ENCODE measurements at places on chromosomes 4 and X.
A peak's percentile ranks its signal among the peaks of the same experiment; 100 is the strongest.

GRCh38 chr4:150161109-150161508 is 82.9 kb downstream of the DCLK2 start:
- no peak for DNase-seq

DNA sequence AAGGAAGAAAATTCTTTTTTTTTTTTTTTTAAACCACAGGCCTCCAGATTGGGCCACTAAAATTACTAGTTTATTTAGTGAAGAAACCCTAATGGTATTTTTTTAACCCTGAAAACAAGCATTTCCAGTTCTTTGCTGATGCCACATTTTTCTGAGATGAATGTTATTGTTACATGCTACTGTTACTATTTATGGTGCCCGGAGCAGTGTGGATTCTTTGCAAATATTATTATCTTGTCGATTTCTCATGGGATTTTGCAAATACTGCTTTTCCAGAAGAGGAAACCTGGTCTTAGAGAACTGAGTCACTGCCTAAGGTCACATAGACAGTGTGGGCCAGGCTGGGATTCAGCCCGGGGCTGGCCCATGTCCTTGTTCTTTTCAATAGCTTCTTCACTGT is 8.7 kb upstream of the ALAS2 start:
- DNase-seq: no peak

DNA sequence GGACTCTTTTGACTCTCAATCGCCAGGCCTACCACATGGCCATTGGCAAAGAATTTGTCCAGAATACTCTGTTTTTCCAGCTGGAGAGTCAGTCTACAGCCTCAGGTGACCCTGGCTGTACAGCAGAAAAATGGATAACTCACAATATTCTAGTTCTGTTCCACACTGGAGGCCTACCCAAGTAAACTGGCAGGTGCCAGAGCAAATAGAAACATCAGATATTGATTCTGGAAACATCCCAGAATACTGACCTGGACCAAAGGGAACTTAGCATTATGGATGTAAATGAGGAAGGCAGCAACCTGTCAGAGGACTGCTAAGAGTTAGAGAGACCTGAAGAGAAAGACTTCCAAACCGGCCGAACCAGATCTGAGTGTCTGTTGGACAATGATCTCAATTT is 147.9 kb upstream of the SMAD1 start:
- peak; percentile 21 for DNase-seq

- no peak for DNase-seq
These were observed 119.5 kb upstream of the AFF2 start for GRCh38 chrX:148380650-148381561.

DNA sequence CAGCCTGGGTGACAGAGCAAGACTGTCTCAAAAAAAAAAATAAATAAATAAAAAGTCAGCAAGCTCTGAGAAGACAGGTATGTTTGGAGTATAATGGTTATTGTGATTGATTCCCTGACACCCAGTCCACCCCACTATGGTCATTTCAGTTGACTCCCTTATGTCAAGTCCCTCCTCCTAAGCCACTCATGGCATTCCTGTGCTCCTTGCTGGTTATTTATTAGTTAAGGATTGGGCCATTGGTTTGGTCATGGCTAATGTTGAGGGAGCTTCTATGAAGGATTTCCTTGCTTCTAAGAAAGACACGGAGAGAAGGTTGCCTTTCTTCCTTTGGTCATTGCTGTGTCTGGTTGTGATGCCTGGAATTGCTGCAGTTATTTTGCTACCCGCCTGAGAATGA is 140.1 kb downstream of the UCHL1 start:
- DNase-seq: no peak

- no peak for DNase-seq
These were observed 53.6 kb downstream of the HHIP start for GRCh38 chr4:144699565-144699964.

- DNase-seq: no peak
These were observed 24.1 kb downstream of the HPRT1 start for GRCh38 chrX:134484039-134484438.

- no peak for DNase-seq
These were observed 10.7 kb upstream of the BRS3 start for GRCh38 chrX:136477026-136477425.

DNA sequence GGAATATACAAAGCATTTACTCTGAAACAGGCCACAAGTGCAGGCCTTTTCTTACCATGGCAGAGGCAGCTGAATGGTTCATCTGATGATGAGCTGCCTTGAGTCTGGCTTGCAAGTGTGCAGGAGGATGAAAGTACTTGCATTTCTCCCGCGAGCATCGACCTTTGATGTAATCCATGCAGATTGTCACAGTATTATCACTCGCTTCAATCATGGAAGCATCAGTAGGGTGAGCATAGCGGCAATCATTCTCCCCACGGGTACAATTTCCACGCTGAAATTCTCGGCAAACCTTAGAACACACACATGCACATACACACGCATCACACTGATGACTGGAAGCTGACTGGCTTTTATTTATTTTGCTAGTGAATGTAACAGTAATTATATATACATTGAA is 98.0 kb downstream of the MBNL3 start:
- DNase-seq: no peak

Data from T47D (cell line).